Activated CD4-positive, alpha-beta T cell treated with anti-CD3 and anti-CD28 coated beads, Interleukin-2, amount 50 U/mL, for 1 hour (primary cell): ENCODE measurements at places on chromosomes 2 and 18.

GRCh38 chr2:234848578-234848977 is 103.2 kb upstream of the SH3BP4 start:
- DNase-seq: no peak

- no peak for DNase-seq
Observed at GRCh38 chr2:23009545-23010149, 375.3 kb upstream of the KLHL29 start.

DNA sequence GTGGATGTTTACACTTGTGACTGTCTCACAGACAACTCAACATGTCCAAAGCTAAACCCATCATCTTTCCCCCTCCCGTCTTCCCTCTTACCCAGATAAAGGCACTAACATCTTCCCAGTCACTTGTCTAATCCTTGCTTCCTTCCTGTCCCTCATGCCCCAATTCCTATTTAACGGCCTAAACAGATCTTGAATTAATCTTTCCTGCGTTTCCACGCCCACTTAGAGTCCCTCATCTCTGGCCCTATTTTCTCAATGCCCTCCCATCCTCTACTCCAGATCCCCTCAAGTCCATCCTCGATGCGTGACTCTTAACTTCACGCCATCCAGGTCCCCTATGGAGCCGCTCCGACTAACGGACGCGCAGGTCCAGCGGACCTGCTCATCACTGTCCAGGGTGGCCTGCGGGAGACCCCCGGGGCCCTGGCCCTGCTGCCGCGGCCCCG is 682 bp upstream of the SCLY start:
- no peak for DNase-seq

DNA sequence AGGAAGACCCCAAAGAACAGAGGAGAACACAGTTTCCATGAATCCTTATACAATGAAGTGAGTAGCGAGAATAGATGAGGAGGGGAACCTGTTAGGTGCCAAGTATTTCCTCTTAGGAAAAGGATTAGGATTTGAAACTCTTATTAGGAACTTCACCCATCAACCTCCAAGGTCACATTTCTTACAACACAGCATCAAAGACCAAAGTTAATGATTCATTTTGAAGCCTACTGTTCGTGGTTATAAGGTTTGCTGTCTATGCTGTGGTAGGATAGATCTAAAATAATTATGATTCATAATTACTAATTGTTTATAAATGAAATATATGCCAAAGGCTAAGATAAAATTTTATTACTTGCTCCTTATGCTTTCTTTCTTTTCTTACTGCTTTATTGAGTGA is 6.1 kb downstream of the CFAP221 start:
- DNase-seq: no peak

GRCh38 chr2:54258166-54258565 is 2.1 kb upstream of the TSPYL6 start:
- no peak for DNase-seq

GRCh38 chr2:149575277-149575676 is 12.3 kb downstream of the MMADHC start:
- DNase-seq: no peak

GRCh38 chr18:13638719-13639595 is 87.4 kb downstream of the FAM210A start:
- no peak for DNase-seq

DNA sequence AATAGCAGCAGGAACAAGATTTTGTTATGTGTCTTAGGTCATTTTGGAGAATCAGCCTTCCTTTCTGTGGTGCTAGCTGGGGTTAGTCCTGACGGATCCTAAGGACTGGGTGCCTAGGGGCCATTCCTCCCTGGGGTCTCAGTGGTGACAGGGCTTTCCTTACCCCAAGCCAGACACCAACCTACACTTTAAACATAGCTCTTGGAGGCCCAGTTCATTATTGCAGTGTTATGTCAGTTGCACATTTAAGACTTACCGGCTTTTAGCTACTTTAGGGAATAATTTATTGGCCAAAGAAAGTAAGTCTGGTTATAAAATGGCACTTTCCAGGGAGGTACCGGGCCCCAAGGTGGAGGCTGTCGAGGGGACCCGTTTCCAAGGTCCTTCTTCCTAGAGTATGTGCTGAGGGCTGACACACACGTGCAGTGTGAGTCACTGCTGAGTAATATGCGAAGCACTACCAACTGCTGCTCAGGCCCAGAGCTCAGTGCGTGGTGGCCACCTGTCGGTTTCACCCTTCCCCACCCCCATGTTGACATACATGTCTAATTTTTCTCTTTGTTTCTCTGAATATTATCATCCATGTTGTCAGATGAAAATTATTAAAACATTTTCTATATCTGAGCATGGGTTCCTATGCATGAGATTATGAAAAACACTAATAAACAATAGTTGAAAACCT is 37.0 kb upstream of the GRHL1 start:
- DNase-seq: no peak

- DNase-seq: no peak
Observed at GRCh38 chr2:240235811-240236210, 95.4 kb upstream of the OTOS start.

DNA sequence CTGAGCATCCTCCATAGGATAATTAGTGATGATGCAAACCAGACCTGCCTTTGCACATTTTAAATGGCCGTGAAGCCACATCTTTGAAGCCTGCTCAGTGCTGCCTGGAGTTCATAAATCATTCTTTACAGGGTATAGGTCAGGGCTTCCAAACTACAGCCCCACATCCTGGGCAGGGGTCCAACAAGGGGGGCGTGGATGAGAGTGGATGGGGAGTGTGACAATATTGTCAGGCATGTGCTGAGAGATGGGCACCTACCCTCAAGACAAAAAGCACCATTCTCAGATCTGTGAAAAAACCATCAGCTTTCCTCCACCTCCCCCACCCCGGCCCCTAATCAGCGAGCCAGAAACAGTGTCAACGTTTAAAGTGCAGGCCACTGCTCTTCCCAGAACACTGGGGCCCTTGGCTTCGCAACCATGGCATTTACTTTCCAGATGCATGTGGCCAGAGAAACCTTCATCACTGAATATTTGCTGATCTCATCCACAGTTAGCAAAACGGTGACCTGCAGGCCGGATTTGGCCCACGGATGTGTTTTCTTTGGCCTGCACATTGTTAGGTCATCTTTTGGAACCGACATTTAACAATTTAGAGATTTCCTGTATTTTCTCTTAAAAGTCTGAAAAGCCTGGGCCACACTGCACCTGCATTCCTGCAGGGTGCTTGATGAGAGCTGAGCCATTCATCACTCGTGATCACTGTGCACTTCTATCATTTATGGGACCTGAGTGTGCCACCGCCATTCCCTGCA is 130.7 kb downstream of the ANKRD44 start:
- no peak for DNase-seq

- DNase-seq: no peak
Observed at GRCh38 chr18:63102941-63103744, 216.4 kb downstream of the BCL2 start.

GRCh38 chr2:157259960-157260359 is 2.5 kb downstream of the GALNT5 start:
- DNase-seq: no peak

DNA sequence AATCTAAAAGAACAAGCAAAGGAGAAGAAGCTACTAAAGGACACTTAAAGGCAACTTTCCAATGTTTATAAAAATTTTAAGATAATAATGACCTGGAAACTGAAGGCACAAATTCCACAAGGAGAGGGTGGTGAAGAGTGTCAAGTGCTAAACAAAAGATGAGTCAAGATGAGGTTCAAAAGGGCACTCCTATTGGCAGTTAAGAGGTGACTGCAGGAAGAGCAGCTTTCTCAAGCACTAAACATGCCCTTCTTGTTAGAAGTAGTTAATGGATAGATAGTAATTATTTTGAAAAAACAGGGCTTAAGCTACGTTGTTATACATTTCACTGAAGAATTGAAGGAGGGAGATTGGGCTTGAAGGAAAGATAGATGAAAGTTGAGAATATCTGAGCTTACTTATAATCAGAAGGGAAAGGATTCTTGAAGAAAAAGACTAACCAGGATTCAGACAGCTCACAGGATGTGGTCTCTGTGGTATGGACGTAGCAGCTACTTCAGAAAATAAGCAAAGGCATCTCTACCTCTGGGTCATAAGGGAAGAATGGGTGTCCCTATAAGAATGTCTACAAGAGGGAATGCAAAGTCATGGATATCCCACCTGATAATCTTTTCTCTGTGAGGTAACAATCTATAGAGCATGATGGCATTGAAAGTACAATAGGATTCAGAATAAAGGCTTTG is 454.7 kb upstream of the SLC39A10 start:
- DNase-seq: no peak

- no peak for DNase-seq
Observed at GRCh38 chr2:158818511-158818910, 23.4 kb downstream of the DAPL1 start.

GRCh38 chr2:66576561-66577320 is 141.8 kb downstream of the MEIS1 start:
- no peak for DNase-seq

GRCh38 chr2:96801005-96801785 is 14.9 kb upstream of the CNNM3 start:
- peak; percentile 66 for DNase-seq

GRCh38 chr2:102434655-102435381 is 11.9 kb downstream of the IL18RAP start:
- DNase-seq: no peak

DNA sequence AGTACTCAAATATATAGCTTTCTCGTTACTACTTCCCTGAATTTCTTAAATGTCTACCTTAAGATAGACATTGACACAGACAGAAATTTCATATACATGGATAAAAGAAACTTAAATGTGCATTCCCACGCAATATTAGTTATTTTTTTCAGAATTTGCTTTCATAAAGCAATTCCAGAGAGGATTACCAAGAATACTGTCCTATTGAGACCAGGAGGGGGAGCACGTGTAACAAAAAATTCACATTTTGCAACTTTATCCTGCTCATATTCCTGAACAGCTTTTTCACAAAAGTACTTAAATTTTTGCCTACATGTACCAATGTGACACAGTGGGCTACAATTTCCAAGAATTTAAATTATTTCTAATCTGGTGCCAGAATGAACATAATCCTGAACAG is 30.7 kb upstream of the ERCC3 start:
- DNase-seq: no peak

DNA sequence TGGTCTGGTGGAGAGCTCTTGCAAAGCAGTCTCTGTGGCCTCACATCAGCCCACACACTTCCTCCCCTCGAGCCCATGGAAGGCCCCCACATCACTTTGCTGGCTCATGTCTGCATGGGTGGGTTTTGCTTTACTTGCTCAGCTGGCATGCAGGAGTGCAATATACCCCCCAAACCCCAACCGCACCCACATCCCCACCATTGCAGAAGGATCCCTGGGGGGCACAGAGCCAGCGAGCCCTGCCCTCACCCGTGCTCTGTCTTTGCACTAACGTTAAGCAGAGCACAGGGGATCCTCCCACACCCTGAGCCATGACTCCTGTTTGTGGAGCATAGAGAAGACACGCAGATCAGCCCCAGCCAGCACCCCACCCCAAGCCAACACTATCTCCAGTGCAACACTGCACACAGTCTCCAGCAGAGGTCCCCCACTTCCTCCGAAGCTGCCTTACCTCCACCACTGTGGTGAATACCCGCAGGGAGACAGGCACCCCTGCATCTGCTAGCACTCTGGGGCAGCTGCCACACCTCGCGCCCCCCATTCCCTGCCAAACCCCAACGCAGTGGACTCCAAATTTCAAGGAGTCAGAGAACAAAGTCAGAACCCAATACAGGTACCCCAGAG is 177.8 kb upstream of the RGPD4 start:
- DNase-seq: no peak

- DNase-seq: peak; percentile 60
Observed at GRCh38 chr2:134669731-134670669, 48.8 kb downstream of the TMEM163 start.

DNA sequence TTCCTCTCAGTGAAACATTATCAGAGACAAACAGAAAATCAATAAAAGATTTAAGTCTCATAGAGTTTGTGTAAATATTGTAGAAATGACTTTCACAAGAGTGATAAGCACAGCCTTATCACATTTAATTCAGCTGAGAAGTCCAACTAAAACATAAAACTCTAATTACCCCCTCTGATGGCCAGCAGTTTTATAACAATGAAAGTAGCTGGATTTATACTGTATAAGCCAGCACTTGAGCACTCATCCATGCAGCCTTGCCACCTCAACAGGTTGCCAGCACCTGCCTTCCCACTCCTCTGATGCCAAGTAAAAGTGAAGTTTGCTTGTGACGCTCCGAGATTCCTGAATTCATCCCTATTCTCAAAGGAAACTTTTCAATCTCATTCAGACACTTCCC is 103.0 kb upstream of the STK39 start:
- DNase-seq: no peak

GRCh38 chr2:10620481-10620880 is 69.3 kb downstream of the NOL10 start:
- no peak for DNase-seq
